GM04504 (cell line): ENCODE measurements at places on chromosomes 1 and 21.

GRCh38 chr1:28917757-28918118 lies 3.4 kb downstream of the EPB41 start:
- no peak for DNase-seq

GRCh38 chr1:40338745-40339419 lies 21.8 kb upstream of the COL9A2 start:
- DNase-seq = peak; percentile 32

DNA sequence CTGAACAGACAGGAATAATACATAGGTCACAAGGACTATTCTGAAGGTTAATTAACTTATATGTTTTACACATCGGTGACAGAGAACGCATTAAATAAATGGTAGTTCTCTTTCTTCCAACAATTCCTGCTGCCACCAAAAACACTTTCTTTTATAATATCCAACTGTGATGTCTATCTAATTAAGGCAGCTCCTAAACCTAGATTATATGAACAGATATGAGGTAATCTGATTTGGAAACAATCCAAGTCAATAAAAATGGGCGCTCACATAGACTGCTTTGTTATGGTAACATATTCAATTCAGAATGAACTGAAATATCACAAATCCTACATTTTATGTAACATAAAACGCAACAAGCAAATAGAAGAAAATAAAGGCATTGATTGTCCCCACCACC lies 16.0 kb downstream of the CYYR1 start:
- no peak for DNase-seq

DNA sequence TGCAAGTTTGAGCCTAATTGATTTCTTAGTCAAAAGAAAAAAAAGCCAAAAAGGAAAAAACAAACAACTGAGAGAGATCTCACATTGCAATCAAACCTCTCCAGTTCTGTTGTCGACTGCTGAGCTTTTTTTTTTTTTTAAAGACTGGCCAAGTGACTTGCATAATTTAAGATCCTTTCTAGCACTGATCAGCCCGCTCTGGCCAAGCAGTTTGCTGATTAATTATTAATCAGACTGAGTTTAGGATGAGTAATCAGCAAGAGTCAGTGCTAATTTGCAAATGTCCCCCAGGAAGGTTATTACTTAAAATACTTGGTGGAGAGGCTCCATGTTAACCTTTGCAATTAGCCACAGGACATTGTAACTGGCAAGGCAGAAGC lies 39.3 kb downstream of the HMGB4 start:
- no peak for DNase-seq

DNA sequence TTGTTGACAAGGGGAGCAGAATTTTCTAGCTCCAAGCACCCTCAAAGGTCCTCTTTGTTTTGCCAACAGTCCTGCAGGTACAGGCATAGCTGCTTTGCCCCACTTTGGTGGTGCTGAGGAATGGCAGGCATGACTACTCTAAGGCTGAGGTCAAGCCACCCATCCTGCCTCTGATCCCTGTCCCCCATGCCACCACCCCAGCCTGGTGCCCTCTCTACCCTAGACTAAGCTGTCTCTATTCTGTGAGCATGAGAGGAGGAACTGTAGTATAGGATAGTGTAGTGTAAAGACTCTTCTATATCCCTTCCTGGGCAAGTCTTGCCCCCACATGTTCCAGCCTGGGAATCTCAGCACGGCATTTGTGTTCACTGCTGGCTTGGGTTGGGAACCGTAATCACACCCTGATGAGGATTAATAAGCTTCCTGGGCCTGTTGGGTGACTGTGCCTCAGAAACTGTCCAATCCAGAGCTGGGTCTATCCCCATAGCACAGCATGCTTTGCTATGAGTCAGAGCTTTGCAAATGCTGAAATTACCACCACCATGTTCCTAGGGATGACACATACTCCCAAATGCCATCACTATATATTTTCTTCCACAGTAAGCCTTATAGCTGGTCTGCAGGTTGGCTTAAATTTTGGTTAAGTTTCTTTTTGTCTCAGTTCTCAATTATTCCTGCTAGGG lies 105.7 kb upstream of the PPP2R5A start:
- DNase-seq = peak; percentile 89

GRCh38 chr1:235486321-235486720 lies 17.9 kb downstream of the B3GALNT2 start:
- DNase-seq = no peak

GRCh38 chr1:61102041-61102440 lies 19.7 kb downstream of the NFIA start:
- DNase-seq = no peak

DNA sequence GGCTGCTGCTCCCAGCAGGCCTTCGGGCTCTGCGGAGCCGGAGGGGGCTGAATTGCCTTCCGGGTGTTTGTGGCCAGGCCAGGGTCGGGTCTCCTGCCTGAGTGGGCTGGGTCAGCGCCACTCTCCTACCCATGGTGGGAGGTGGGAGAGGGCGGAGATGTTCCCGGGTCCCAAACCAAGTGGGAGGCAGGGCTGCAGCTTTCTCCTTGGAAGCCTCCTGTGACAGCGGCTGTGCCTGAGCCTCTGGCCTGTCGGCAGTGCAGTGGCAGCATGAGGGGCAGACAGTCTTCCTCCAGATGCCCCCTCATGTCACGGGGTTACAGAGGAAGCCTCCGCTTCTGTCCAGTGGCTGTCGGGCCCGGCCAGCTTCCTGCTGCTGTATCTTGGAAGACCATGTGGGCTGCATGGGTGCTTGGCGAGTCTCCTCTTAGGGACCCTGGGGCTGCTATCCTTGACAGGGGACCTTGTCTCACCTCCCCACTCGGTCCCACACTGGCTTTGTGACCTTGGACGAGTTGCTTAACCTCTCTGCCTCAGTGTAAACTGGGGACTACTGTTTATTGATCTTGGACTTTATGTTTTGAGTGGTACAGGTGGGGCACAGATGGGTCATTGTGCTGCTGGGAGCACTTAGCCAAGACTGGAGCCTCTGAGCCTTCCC lies 4.3 kb downstream of the SKI start:
- no peak for DNase-seq

DNA sequence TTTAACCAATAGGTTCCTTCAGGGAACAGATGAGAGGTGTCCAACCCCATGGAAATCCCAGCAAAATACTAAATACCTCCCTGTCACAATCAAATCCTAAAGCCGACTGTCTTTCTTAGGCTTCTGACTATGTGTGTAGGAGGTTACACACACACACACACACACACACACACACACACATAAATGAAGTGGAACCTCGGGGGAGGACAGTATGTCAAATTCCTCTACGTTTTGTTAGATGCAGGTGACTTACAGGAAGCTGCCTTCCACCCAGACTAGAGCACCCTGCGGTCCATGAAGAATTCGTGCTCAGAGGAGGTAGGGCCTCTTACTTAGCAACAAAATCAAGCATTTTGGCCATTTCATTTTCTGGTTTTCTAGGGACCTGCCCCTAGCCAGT lies 16.4 kb downstream of the RSPH1 start:
- DNase-seq = no peak

GRCh38 chr1:6065093-6065858 lies 19.6 kb downstream of the KCNAB2 start:
- no peak for DNase-seq

GRCh38 chr1:43688594-43689000 lies 18.7 kb upstream of the ST3GAL3 start:
- DNase-seq = peak; percentile 89

DNA sequence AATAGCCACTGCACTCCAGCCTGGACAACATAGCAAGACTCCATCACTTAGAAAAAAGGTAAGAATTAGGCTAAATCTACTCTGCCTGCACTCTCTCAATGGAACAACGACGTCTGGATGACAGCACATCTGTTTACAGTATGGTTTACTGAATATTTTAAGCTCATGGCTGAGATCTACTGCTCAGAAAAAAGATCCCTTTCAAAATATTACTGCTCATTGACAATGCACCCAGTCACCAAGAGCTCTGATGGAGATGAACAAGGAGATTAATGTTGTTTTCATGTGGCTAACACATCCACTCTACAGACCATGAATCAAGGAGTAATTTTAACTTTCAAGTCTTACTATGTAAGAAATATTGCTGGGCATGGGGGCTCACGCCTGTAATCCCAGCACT lies 58.0 kb downstream of the SLC27A3 start:
- no peak for DNase-seq

- DNase-seq = no peak
These were observed 965 bp downstream of the ABCA4 start for GRCh38 chr1:94119796-94120569.

DNA sequence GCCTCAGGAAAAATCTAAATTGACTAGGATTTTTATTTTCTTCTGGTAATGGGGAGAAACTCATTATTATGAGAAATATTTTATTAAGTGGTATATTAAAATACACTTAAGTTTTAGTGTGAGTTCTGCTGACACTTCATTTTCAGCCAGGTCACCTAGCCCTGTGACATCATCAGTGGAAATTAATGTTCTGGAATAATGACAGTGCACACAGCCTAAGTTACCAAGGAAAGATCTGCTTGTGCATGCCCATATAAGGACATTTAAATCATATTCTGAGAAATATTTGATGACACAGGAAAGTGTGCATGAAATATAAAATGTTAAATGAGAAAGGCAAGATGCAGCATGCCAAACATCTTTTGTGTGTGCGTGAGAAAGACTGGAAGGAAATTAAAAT lies 102.0 kb downstream of the KIF14 start:
- no peak for DNase-seq
